ENCODE measurements at places on chromosomes 7 and 10. TPM values are rescaled to one million over a fixed set of nuclear protein-coding genes. Genes with fewer than 3 reads are reported as not detected.

GRCh38 chr10:3865565-3865964 lies 80.6 kb upstream of the KLF6 start:
- DNase-seq = no peak
- no peaks in the 10 kb centered on the region for H3K36me3 ChIP-seq
- no peak overlapping the region for H3K27ac ChIP-seq
- H3K4me3 ChIP-seq = no peak overlapping the region
- H3K27me3 ChIP-seq = no peaks in the 10 kb centered on the region
- peaks cover 3% of the 10 kb centered on the region for H3K4me1 ChIP-seq

- no peak overlapping the region for H3K27ac ChIP-seq
- no peak overlapping the region for H3K4me3 ChIP-seq
- no peak for DNase-seq
- no peaks in the 10 kb centered on the region for H3K4me1 ChIP-seq
- H3K36me3 ChIP-seq = no peaks in the 10 kb centered on the region
Observed at GRCh38 chr7:151416112-151416940, 6.5 kb upstream of the WDR86 start.

GRID2IP gene
- 0.76 TPM for total RNA-seq

AUTS2 gene
- total RNA-seq = 33.8 TPM

- no peaks in the 10 kb centered on the region for H3K27me3 ChIP-seq
- no peak overlapping the region for H3K4me3 ChIP-seq
- H3K36me3 ChIP-seq = no peaks in the 10 kb centered on the region
Observed at GRCh38 chr10:88156341-88156740, 292.9 kb downstream of the PTEN start.

CHAT gene
- total RNA-seq = not detected

UTF1 gene
- total RNA-seq = not detected

- H3K36me3 ChIP-seq = peaks cover 5% of the 10 kb centered on the region
- no peak overlapping the region for H3K27ac ChIP-seq
- no peak for DNase-seq
- H3K27me3 ChIP-seq = no peaks in the 10 kb centered on the region
Observed at GRCh38 chr7:30090111-30090510, 44.7 kb upstream of the MTURN start.

GRCh38 chr7:4018601-4019316 lies 663.3 kb upstream of the FOXK1 start:
- no peak overlapping the region for H3K4me3 ChIP-seq
- H3K36me3 ChIP-seq = no peaks in the 10 kb centered on the region
- no peak overlapping the region for H3K27ac ChIP-seq
- DNase-seq = no peak

DNA sequence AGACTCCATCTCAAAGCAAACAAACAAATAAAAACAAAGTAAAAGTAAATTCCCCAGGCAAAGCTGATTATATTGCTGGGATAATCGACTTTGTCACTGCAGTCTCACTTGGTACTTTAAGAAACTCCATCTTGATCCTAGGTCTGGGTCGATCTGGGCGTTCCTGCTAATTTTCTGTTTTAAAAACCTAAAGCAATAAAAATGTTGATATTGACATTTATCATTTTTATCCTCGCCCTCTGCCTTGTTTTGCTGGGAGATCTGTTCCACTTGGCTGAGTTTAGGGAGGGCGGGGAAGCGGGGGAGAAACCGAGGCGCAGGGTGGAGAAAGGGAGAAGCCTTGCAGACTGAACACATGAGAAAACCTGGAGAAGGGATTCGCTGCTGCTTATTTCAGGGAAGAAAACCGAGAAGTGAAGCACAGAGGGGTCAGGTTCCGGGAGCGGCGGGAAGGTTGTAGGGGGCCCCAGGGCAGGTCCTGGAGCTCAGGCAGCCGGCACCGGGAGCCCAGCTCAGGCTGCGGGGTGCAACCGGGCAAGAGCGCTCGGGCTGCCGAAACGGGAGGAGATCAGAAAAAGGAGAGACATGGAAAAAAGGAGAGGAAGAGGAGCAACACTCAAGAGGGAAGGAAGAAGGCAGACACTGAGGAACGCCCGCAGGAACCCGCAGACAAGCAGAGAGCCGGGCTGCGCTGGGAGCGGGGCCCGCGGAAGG lies 27.3 kb upstream of the KMT2C start:
- peak; percentile 92 for DNase-seq
- H3K27ac ChIP-seq = peak overlapping the region; percentile 89
- no peaks in the 10 kb centered on the region for H3K27me3 ChIP-seq
- H3K36me3 ChIP-seq = no peaks in the 10 kb centered on the region
- H3K4me1 ChIP-seq = peaks cover 3% of the 10 kb centered on the region
- peak overlapping the region; percentile 90 for H3K4me3 ChIP-seq

DNA sequence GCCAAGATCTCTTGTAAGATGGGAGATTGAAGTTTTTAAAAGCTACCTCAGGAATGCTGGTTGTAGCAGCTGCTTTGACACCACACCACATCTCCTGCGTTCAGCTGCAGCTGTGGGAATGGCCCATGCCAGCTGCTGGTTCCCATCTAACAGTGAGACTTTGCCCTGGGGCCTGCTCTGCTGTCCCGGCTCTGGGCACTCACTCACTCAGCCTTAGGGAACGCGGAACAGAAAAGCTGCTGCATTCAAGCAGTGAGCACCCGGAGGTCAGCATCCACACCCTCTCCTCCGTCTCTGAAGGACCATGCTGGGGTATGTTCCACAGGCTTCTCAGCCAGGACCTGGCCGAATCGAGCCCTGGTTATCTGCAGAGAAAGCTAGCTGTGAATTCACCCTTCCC lies 197.1 kb upstream of the CXCL12 start:
- no peaks in the 10 kb centered on the region for H3K36me3 ChIP-seq
- DNase-seq = no peak
- no peak overlapping the region for H3K27ac ChIP-seq
- peaks cover 2% of the 10 kb centered on the region for H3K27me3 ChIP-seq

DNA sequence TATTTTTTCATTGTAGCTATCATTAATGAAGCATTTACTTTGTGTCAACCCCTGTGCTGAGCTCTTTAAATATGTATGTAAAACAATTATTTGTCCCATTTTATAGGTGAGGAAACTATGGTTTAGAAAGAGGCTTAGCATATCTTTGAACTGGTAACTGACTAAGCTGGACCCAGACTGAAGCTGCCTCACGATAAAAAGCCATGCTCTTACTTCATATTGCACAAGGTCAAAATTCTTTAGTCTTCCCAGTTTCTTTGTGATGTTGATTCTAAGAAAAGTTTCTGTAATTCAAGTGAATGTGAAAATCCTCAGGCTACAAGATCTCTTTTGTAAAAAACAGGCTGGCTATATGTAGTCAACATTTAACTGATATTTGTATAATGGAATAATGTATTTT lies 46.6 kb upstream of the SLC16A12 start:
- H3K36me3 ChIP-seq = peaks cover 5% of the 10 kb centered on the region
- H3K4me3 ChIP-seq = no peak overlapping the region
- no peak for DNase-seq
- no peaks in the 10 kb centered on the region for H3K4me1 ChIP-seq
- no peaks in the 10 kb centered on the region for H3K27me3 ChIP-seq
- no peak overlapping the region for H3K27ac ChIP-seq

CLRN3 gene
- total RNA-seq = 9.4 TPM

DNA sequence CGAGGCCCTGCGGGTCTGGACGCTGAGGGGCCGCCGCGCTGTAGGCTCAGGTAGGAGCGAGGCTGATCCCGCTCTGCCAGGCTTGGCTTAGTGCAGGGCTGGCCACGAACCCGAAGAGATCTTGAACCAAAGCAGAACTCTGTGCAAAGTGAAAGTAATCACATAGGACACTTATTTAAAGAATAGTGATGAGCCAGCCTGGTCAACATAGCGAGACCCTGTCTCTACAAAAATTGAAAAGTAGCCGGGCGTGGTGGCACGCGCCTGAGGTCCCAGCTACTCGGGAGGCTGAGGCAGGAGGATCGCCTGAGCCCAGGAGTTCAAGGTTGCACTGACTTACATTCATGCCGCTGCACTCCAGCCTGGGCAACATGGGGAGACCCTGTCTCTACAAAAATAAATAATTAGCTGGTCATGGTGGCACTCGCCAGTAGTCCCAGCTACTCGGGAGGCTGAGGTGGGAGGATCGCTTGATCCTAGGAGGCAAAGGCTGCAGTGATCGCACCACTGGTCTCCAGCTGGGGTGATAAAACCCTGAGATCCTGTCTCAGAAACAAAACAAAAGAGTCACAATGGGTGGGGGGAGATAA lies 541 bp downstream of the ZSCAN25 start:
- H3K27ac ChIP-seq = no peak overlapping the region
- no peak for DNase-seq
- peaks cover 2% of the 10 kb centered on the region for H3K36me3 ChIP-seq
- no peaks in the 10 kb centered on the region for H3K27me3 ChIP-seq
- H3K4me3 ChIP-seq = peak overlapping the region; percentile 96

DNA sequence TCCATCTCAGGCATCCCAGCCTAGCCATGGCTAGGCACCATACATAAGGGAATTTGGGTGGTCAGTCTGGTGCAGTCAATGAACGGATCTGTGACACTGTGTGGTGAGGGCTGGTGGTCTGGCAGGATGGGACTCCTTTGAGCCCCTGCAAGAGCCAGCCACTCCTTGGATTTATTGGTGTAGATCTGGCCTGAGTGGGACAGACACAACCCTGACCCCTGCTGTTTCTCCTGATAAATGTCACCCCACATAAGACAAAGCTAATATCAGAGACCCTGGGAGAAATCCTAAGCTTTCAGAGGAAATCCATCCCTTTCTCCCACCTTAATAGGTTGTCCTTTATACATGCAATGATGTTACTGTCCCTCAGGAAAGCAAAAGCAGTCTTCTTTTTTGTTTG lies 2.3 kb downstream of the FBXO24 start:
- H3K27me3 ChIP-seq = no peaks in the 10 kb centered on the region
- H3K27ac ChIP-seq = no peak overlapping the region
- no peak overlapping the region for H3K4me3 ChIP-seq
- H3K4me1 ChIP-seq = peaks cover 20% of the 10 kb centered on the region
- no peak for DNase-seq

PKD2L1 gene
- total RNA-seq = not detected

GRCh38 chr7:155543926-155544325 lies 2.4 kb downstream of the CNPY1 start:
- no peak for DNase-seq
- no peaks in the 10 kb centered on the region for H3K27me3 ChIP-seq
- no peaks in the 10 kb centered on the region for H3K36me3 ChIP-seq
- no peak overlapping the region for H3K4me3 ChIP-seq

GRM3 gene
- total RNA-seq = not detected

HELLS gene
- total RNA-seq = 13.5 TPM

DNA sequence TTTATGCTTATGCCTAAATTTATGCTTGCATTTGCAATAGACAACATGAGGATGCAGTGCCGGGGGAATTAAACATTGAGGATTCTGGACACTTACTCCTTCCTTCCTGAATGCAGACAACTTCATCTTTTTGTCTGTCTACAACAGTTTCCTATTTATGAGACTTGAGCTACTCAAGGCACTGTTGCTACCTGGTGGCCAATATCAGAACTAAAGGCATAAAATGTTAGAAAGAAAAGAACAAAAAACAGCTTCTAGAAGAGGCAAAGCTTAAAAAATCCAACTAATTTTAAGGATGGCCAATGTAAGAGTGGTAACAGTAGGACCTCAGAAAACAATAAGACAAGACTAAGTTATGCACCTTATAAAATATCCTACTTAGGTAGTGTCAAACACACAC lies 144.5 kb upstream of the PTN start:
- no peaks in the 10 kb centered on the region for H3K27me3 ChIP-seq
- no peak overlapping the region for H3K4me3 ChIP-seq
- no peaks in the 10 kb centered on the region for H3K36me3 ChIP-seq
- H3K27ac ChIP-seq = no peak overlapping the region

EEPD1 gene
- 6.3 TPM for total RNA-seq

DNA sequence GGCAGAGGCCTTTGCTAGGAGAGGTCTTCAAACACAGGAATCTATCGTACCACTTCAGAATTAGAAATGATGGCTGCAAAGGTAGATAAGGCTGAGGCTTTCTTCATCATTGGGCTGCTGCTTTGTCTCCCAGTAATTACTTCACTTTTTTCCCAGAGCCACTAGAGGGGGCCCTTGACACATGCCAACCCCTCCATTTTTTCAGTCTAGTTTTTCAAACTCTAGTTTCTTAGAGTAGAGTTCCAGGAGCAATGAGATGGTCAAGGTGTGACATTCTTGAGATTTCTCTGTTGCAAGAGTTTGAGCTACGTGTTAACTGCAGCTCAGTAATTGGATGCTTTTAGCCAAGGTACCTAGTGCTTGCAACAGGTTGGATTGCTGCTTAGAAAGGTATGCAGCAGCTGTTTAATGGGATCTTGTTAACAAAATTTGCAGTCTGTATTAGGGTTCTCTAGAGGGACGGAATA lies 33.8 kb upstream of the RBM20 start:
- H3K36me3 ChIP-seq = no peaks in the 10 kb centered on the region
- no peak overlapping the region for H3K27ac ChIP-seq
- H3K4me3 ChIP-seq = no peak overlapping the region
- H3K27me3 ChIP-seq = no peaks in the 10 kb centered on the region
- H3K4me1 ChIP-seq = no peaks in the 10 kb centered on the region
- no peak for DNase-seq

DNAJC9 gene
- 13.9 TPM for total RNA-seq

GNA12 gene
- total RNA-seq = 41.1 TPM

DNA sequence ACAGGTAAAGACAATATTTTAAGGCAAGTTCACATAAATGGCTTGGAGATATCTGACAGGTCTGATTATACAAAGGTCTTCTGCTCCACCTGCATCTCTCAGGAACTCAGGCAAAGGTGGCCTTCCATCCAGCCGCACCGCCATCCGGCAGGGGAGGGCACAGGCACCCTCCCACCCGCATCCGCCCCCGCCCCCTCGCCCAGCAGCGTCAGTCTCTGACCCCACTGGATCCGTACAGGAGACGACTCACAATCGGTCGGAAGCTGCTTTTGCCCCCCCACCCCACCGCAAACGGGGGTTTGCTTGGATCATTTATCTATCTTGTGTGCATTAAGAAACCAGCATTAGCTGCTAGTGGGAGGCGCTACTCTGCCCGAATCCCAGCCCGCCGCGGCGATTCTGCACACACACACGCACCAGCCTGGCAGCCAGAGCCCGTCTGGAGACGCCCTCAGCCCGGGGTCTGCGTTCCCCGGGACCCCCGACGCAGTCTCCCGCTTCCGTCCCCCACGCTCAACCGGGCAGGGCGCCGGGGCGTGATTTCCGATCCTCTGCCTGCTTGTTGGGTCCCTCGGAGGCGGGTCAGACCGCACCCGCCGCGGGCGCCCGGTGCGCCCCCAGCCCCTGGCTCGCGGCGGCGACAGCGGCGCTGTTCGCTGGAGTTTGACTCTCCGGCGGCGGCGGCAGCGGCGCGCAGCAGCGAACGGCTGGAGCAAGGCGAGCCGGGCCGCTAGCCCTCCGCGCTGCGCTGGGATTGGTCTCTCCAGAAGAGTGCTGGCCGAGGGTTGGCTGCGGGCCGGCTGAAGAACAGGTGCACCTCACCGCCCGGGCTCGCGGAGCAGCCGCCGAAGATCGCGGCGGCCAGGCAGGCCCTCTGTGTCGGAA lies 820 bp upstream of the NRG3 start:
- no peaks in the 10 kb centered on the region for H3K36me3 ChIP-seq
- no peak overlapping the region for H3K27ac ChIP-seq
- H3K4me1 ChIP-seq = peaks cover 10% of the 10 kb centered on the region
- peak overlapping the region; percentile 59 for H3K4me3 ChIP-seq
- H3K27me3 ChIP-seq = peaks cover 2% of the 10 kb centered on the region

DNA sequence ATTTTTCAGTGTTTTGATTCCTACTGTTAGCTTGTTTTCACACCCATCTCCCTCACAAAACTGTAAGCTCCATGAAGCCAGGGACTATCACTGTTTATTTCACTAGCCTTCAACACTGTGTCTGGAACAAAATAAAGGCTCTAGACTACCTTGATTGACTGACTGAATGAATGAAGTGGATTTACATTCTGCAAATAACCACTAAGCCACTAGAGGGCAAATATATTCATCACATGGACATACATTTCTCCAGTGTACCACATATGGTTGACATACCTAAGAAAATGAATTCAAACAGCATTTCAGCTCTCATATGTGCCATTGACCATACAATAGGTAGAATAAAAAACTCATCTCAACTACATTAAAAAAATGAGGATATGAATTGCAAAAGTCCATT lies 185.9 kb downstream of the RAB11FIP2 start:
- no peak for DNase-seq
- no peak overlapping the region for H3K4me3 ChIP-seq
- no peaks in the 10 kb centered on the region for H3K4me1 ChIP-seq
